ENCODE measurements at places on chromosomes 6 and 20. TPM values are rescaled to one million over a fixed set of nuclear protein-coding genes. Genes with fewer than 3 reads are reported as not detected.

The ADTRP gene
- 0.67 TPM for total RNA-seq

The CRISP3 gene
- 0.12 TPM for total RNA-seq

The SOX18 gene
- total RNA-seq, result 4.4 TPM

The OPRL1 gene
- 0.54 TPM for total RNA-seq

DNA sequence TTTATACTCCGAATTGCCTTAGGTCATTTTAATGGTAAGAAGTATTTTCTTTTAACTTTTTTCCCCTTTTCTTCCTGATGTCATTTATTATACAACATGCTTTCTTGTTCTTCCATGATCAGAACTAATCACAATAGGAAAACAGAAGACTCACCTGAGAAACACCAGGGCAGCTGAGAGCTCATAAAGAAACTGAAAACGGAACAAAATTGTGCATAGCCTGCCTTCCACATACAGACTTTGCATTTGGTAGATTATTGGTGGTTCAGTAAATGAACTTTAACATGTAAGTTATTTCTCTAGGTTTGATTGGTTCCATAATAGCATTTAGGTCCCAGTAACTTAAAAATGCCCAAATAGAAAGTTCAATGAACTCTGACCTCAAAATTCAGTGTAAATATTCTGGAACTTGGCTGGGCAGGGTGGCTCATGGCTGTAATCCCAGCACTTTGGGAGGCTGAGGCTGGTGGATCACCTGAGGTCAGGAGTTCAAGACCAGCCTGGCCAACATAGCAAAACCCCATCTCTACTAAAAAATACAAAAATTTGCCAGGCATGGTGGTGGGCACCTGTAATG is 161.1 kb upstream of the DTNBP1 start:
- no peak for ATAC-seq

DNA sequence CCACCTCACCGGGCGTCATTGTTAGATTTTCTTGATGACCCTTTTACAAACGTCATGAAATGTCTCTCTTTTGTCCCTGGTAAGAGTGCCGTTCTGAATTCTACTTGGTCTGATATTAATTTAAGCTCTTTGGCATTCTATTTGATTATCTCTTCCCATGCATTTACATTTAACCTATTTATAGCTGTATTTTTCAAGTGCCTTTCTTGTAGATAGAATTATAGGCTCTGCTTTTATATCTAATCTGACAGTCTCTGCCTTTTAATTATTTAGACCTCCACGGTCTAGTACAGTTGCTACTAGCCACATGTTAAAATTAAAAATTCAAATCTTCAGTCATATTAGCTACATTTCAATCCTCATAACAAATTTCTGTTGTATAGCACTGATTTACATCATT is 12.6 kb downstream of the RAB22A start:
- ATAC-seq, result no peak

DNA sequence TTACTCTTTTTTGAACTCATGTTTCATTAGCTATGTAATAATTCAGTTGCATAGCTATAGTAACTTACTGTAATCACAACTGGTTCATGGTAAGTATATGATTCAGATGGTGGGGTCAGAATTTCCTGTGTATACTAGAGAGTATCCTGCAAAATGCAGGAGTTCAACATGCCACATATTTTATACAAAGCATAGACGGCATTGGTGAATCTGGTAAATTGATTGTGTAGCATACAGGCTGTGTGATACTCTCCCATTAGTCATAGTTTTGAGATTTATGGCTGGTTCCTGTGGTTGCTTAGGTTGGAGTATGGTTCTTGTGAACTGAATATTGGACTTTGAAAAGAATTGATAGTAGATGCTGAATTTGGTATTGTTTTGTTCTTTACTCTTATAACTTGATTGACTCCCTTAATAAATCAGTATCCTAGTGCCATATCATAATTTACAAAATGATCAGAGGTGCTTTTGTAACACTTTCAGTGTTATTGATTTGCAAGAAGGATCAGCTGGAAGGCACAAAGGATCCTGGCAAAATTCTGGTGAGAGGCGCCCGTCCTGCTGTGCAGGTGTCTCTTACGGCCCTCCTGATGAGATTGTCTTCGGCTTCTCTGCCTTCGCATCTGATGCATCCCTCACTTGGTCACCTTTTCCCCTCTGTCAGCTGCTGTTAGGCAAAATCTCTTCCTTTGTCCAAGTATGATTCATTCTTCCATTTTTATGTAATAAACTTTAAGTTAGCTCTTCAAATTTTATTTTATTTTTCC is 22.6 kb downstream of the SNX9 start:
- no peak for ATAC-seq

DNA sequence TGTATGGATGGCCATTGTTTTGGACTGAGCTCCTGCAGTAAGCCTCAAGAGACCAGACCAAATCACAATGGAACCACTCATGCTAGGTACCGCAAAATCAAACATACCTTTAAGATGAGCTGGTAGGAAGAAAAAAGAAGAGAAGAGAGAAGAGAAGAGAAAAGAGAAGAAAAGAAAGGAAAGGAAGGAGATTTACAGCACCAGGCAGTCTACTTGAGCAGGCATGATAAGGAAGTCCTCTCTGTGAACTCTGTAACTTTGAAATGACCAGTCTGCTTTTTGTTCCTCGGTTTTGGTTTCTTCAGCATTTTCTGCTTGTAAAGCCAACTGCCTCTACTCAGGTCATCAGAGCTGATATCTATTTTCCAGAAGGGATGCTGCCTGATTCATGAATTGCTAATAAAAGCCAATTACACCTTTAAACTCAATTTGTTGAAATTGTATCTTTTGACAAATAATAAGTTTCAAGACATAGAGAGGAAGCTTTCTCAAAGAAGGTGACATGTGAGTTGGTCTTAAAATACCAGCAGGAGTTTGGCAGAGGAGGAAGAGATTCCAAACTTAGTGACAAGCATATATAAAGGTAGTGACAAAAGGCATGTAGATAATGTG is 134.3 kb downstream of the UNC5CL start:
- no peak for ATAC-seq

The CPNE1 gene
- 104 TPM for total RNA-seq

- ATAC-seq, result no peak
These were observed 26.5 kb downstream of the NKAIN2 start for GRCh38 chr6:123830120-123830519.

- ATAC-seq, result no peak
These were observed 2.3 kb upstream of the RRP36 start for GRCh38 chr6:43019152-43019551.

DNA sequence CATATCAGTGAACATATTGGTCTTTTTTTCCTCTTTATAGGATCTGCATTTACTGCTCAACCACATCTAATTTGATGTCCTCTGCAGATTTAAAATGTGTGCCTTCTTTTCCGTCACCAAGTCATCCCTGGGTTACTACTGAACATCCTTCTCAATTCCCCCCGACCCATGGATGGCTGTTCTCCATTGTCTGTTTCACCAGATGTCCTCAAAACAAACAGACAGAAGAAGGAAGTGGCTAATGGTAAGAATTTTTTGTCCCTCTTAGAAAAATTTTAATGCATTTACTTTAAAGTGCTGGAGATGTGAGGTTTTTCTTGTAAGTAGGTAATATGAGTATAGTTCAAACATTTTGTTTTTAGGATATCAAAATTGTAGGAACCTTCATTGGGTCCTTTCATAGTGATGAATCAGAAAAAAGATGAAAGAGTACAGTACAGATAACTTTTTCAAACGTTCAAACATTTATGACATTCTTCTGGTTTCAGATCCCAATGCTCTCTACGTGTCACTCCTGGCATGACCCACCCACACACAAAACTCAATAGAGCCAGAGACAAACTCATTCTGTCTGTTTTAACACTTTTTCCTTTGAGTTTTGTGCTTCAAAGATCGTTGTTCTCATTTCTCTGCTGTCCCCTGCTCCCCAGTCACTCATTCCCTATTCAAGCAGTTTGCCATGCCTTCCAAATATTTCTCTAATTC is 276.4 kb downstream of the PRL start:
- no peak for ATAC-seq

The RSPO3 gene
- total RNA-seq, result 90.6 TPM

DNA sequence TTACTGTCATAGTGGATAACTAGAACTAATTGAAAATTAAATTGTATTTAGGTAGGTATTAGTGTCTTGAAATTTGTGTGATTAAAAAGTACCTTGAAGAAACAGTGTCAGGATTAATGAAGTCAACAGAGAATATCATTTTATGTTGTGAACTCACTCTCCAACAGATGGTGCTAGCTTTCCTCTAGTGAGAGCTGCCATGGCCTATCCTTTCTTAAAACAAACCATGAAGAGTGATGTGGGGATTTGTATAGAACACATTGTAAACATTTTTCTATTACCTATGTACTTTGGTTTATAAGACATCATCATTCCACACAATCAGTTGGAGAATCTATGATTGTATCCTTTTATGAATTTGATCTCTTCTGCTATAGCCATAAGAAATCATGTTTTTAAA is 4.8 kb upstream of the SRSF12 start:
- peak; percentile 30 for ATAC-seq

GRCh38 chr6:31400467-31401289 is 2.7 kb upstream of the MICA start:
- peak; percentile 45 for ATAC-seq

GRCh38 chr6:169312658-169313346 is 59.2 kb upstream of the THBS2 start:
- ATAC-seq, result no peak

DNA sequence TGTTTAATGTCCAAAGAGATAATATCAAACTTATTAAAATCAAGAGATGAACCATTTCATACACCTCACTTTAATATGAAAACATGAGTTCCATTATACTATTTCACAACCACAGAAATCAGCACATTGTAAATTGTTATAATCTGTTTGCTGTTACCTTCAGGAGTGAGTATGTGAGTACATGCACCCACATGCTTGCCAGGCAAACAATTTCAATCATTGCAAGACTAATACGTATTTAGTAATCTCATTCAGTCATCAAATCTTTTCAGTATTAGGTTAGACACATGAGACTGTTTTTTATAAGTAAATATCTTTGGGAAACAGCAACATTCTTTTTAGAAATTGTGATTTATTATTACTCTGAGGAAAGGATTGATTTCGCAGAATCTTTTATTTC is 9.3 kb upstream of the EPM2A start:
- ATAC-seq, result no peak

DNA sequence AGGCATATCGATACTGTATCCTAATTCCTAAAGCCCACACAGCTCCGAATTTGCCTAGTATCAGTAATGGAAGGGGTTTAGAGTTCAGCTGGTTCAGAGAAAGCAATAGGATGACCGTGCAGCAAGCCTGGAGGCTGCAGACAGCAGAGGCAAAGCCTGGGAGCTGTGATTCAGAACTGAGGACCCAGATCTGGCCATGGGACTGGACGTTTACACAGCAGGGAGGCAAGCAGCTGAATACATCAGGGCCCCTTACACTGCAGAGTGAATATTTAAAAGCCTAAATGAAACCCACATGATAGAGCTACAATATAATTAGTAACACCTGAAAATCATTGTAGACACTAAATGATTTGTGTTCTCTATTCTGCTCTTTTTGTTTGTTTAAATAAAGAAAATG is 38.0 kb downstream of the ELOVL2 start:
- no peak for ATAC-seq

The NKAPL gene
- 6.6 TPM for total RNA-seq

The BMP2 gene
- 5.3 TPM for total RNA-seq

The SLC17A2 gene
- not detected for total RNA-seq

DNA sequence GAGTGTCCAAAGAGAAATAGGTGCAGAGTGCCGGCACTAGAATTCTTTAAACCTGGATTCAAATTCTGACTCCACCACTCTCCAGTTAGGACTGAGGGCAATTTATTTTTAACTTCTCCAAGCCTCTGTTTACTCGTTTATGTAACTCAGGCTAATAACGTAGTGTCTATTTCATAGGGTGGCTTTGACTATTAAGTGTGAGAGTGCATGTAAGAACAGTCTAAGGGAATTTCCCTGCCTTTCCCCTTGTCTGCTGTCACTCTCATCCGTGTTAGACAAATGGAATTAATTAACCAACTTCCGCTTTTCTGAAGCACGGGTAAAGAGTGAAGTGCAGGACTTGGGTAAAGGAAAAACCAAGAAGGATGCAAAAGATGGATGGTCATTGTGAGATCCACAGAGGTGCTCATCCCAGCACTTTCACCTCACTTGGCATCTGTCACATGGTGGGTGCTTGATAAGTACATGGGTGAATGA is 4.1 kb upstream of the ZKSCAN8 start:
- ATAC-seq, result no peak

The OR2H2 gene
- total RNA-seq, result not detected

- no peak for ATAC-seq
These were observed 2.0 kb downstream of the TBX18 start for GRCh38 chr6:84762220-84763002.
